ENCODE measurements at places on chromosomes 3 and 15. TPM values are rescaled to one million over a fixed set of nuclear protein-coding genes. Genes with fewer than 3 reads are reported as not detected.

DNA sequence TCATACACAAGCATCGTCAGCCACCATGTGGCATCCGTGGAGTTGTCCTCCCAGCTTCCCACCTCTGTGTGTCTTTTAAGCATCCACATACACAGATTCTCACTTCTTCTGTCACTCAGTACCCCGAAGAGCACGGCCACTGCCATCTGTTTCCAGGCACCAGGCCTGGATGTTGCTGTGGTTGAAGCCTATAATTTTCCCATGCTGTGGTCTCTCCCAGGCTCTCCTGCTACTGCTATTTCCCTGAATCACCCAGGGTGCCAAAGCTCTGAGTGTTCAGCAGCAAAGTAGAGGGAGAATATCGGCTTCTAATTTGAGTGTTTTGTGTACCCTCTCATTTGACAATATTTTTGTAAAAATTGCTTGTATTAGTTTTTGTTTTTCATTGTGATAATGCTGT, 265.7 kb downstream of the DIPK2A start:
- DNase-seq = peak; percentile 51

- no peak for DNase-seq
These were observed 23.1 kb downstream of the SLC30A4 start for GRCh38 chr15:45499426-45499825.

DNA sequence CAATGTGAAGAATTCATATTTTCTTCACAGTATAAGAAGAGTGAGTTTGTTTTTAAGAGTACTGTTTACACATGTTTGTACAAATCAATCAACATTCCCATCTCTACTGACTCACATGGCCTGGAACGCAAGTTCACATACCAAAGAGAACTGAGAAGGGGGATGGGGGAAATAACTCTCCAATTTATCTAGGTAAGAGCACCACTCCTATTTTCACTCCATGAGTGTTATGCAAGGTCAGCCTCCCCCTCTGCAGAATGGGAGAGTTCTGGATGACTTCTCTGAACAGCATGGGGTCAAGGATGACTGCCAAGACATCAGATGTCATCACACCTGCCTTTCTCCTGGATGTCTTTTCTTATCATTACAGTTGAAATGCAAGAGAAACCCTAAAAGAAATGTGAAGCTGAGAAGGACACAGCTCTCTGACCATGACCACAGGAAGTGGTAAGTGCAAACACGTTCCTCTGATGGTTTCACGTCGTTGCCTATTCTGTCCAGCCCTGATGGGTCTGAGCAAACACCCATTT, 95.2 kb downstream of the SEMA6D start:
- peak; percentile 1 for DNase-seq

GRCh38 chr3:185411133-185411532, 48.2 kb downstream of the MAP3K13 start:
- DNase-seq = no peak

DNA sequence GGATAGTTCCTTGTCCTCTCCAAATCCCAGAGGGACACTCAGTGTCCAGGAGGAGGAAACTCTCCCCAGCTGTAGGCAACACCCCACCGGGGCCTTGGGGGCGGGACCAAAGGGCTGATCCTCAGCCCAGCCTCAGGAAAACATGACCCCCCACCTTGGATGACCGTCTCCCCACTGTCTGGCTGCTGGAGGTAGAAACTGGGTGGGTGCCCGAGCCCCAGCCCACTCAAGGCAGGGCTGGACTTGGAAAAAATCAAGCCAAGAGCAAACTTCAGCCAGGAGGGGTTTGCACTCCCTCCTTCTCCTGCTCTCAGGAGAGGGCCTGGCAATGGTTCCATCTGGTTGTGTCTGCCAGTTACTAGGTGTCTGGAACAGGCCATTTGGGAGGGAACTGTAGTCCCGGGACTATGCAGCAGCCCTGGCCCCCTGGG, 3.6 kb upstream of the RASL12 start:
- no peak for DNase-seq

DNA sequence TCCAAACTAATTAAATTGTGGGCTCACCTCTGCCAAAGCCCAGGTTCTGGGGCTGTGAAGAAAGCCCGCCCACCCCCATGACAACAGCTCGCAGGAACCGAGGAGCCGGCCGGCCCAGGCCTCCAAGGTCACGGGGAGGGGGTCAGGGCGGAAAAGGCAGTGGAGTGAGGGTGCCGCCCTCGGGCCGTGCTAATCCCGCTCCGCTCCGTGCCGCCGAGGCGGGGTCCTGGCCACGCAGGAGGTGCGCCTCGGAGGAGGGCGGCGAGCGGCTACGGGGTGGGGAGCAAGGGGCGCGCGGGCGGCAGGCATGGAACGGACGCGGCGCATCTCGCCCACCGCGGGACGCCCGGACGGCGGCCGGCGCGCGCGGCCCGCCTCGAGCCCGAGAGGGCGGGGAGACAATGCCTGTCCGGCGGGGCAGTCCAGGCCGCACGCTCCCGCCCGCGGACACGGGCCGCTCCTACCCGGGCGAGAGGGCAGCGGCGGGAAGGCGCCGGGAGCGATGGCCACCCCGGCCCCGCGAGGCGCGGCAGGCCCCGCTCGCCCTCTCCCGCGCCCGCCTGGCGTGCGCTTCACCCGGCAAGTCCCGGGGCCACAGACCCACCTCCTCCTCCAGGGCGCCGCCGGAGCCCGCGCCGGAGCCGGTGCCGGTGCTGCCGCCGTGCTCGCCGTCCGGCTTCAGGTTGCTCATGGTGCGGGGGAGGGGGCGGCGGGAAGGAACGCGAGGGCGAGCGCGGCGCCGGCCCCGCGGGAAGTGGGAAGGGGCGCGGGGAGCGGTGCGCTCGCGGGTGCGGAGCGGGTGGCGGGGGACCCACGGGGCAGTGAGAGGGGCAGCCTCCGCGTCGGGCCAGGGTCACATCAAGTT, 528 bp downstream of the RBPMS2 start:
- no peak for DNase-seq

- DNase-seq = peak; percentile 58
These were observed 68.5 kb downstream of the TMCC1 start for GRCh38 chr3:129824926-129825541.

DNA sequence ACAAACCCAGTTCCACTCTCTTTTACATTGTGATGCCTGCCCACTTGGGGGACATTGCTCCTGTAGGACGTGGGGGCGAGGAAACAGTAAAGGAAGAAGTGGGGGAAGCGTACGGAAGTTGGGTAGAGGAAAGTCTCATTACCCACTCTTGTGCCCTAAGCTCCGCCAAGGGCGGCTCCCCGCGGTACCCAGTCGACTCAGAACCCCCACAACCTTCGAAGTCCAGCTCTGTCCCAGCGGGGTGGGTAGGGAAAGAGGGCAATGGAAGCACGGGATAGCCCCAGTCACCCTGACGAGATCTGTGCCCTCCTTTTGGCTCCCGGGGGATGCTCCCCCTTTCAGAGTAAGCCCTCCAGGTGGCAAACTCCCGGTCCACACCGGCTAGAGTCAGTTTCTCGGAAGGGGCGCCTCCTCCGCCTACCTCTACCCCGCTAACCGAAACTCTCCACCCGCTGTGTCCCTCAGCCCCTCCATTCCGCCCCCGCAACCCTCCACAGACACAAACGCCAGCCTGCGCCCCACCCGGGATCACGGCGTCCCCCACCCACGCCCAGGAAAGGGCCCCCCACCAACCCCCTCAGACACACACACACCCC, 527 bp downstream of the CSNK1G1 start:
- DNase-seq = peak; percentile 16

- no peak for DNase-seq
These were observed 58.3 kb upstream of the CFAP20DC start for GRCh38 chr3:59107856-59108815.

Gene ACKR2
- not detected for total RNA-seq

DNA sequence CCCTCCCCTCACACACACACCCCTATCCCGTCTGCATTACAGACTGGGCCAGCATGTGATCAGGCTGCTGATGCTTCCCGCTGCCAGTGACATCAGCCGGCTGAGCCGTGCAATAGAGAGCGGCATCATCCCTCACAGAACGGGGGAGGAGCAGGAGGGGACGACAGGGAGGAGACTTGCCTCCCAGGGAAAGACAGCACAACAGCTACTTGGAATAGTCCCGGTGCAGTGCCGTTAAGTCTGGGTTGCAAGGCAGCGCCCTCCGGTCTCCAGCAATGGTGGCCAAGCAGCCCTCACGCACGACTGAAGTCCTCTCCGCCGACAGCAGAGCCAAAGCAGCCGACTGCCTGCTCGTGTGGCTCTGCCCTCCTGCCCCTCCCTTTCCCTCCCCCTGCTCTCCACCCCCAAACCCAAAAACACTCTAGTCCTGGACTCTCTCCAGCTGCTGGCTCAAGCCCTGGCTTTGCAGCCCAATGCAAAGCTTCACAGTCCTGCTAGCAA, 31.5 kb upstream of the RPS17 start:
- peak; percentile 95 for DNase-seq

Gene UROC1
- not detected for total RNA-seq

Gene CCR1
- total RNA-seq = 16.2 TPM

DNA sequence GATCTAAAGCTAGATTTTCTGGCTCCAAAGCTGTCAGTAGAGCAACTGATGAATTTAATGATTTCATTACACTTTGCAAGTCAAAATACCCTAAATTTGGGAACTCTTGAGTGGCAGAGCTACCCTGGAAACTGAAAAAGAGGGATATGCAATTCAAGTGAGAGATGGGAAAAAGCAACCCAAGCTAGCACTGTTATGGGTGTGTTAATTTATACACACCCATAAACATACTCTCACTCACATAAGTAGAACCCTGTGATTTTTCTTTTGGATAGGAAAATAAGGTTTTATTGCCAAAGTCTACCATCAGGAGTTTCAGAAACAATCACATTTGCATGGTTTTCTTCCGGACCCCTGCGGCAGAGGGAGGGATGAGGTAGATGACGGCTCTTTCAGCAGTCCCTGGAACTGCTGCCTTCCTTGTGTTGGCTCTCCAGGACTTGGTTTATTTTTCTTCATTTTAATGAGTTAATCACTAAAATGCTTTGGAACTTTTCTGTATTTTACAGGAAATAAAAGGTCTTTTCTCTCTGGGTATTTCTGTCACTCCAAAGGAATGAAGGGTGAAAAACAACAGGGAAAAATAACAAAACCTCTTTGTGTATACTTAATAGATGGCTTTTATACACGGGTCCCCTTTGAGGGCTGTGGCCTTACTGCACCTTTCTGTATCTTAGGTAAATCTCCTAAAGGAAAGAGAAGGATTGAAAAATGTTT, 63.8 kb downstream of the TTC23 start:
- no peak for DNase-seq

Gene ERC2
- 3.8 TPM for total RNA-seq

Gene ADIPOQ
- not detected for total RNA-seq

DNA sequence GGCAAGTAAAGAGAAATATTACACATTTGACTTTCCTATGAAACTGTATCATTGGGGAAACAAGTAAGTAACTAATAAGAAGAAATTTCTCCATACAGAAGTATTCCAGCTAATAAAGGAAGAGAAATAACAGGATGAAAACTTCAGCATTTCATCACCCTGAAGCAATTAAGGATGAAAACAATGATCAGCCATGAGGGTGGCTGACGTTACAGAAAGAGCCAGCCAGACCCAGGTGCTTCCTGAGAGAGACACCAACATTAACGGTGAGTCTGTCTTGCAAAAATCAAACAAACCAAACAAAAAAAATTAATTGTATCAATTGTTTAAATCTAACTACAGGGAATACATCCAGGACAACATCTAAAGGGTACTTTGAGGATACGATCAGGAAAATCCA, 190.0 kb downstream of the ARRDC4 start:
- no peak for DNase-seq

DNA sequence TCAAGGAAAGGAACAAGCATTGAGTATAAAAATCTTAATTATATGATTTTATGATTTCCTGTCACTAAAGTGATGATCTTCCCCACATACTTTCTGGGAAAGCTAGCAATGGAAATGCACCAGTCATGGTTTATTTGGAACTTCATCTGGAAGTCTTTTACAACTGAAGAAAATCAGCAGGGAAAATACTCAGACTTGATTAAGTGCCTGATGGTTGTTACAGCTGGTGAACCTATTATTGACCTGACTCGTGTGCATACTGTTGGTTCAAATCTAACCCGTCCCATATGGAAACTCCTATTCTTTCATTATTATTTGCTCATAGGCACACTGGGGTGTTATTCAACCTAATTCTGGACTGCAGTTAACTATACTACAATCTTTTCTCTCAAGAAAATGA, 701.8 kb upstream of the CCDC54 start:
- no peak for DNase-seq

GRCh38 chr15:94965593-94965992, 734.2 kb downstream of the MCTP2 start:
- DNase-seq = no peak

GRCh38 chr3:135622656-135623055, 342.9 kb upstream of the PPP2R3A start:
- no peak for DNase-seq

- DNase-seq = no peak
These were observed 4.2 kb upstream of the MAGEF1 start for GRCh38 chr3:184715943-184716621.

DNA sequence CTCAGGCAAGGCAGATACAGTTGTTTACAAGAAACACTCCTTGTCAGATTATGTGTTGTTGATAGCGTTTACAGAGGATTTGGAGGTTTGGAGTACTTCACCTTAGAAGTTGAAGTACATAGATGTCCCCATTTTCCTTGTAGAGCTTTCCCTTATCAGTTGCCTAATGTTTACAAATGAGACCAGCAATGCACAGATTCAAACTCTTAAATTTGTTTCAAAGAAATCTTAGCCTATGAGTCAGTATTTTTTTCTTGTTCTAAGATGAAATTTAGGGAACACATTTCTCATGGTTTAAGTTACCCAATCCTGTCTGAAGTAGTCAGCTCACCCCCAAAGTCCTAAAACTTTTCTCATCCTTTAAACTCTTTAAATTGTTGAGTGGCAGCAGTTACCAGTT, 6.3 kb upstream of the EIF5A2 start:
- no peak for DNase-seq

DNA sequence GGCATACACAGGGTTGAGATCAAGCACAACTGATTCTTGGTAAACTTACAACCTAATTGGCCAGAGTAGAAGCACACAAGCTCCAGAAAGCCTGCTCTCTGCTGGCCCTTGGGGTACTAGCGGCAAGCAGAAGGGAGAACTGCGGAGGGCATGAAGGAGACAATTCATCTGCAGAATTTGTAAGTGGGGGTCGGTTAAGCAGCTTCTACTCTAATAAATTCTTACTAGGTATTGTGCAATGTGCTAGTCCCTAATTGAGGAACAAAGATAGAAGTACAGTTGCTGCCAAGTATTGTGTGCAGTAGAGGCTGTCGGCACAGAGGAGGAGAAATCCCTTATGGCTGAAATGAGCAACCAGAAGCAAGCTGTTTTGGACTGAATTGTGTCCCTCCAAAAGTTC, 91.2 kb upstream of the VEPH1 start:
- no peak for DNase-seq

DNA sequence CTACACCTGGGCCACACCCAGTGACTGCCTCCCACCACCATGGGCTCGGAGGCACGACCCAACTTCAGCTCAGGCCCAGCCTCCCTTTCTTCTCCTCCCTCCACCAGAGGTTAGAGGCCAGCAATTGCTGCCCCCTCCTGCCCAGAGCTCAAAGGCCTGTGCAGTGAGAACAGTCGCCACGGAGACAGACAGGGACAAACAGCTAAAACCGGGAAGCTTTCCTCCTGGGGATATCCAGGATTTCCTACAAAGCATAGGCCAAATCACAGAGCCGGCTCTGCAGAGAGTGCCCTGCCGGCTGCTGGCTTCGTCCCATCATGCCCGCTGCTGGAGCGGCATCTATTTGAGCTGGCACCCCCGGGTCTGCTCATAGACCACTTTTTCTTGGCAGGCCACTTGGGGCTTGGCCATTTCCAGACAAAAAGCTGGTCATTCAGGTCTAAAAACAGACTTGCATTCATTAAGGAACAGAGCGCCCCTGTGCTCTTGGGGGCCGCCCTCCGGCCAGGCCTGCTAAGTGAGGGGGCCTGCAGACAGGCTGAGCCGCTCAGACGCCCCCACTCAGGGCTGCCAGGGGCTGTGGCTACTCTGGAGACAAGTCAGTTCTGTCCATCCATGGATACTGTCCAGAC, 17.5 kb downstream of the GRAMD2A start:
- DNase-seq = peak; percentile 48

Data from G401 (cell line).